ENCODE measurements at places on chromosomes 12 and 14.

DNA sequence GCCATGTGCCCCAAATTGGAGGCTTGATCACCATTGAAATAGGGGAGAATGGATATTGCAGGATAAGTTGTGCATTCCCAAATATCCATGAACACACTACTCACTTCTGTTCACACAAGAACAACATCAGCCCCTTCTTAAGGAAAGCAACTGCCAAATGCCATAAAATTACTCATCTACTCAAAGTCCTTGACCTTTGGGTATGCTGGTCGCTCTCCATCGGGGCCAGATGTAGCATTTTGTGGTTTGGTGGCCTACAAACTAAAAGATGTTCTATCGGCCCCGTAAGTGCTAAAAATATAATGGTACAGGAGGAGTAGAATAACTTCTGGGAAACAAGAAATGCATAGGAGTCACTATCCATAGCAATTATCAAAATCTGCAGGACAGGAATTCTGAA is 362.6 kb downstream of the AEBP2 start:
- no peak for DNase-seq

DNA sequence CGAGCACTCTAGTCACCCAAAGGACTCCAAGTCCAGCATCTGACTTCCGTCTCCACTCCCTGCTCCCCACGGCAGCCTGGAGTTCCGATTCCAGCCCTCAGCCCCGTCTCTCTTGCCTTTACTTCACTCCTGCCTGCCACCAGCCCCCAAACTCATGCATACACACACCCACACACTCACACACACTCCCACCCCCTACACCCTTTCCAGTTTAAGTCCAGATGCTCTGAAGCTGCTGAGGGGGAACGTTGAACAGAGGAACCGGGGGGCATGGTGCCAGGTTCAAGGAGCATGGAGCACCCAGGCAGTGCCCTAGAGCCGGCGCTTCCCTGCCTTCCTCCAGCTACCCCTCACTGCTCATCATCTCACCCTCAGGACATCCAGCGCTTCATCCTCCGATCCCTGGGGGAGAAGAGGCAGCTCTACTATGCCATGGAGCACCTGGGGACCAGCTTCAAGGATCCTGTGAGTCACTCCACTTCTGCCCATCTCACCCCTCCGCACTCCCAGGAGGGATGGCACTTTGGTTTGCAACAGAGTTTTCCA is 3.3 kb downstream of the P3H3 start:
- DNase-seq = no peak

DNA sequence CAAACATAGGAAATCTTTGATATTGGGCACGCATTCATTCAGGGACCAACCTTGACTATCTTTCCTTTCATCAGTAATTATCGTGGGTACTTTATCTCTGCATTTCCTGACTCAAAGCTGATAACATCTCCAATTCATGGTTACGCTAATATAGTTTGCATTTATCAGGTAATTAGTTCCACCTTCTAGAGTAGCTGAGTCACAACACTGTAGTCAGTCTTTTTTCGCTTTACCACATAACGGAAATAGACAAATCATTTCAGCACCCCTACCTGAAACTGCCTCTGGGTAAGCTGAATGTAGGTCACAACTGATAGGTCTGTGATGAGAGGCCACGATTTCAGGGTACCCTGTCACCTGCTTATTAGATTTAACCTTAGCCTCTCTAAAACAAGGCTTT is 36.7 kb upstream of the IL22 start:
- no peak for DNase-seq

- DNase-seq = no peak
Measured at GRCh38 chr14:33588771-33589170, 362.1 kb downstream of the EGLN3 start.

- no peak for DNase-seq
Measured at GRCh38 chr14:41476526-41476925, 130.2 kb upstream of the LRFN5 start.

DNA sequence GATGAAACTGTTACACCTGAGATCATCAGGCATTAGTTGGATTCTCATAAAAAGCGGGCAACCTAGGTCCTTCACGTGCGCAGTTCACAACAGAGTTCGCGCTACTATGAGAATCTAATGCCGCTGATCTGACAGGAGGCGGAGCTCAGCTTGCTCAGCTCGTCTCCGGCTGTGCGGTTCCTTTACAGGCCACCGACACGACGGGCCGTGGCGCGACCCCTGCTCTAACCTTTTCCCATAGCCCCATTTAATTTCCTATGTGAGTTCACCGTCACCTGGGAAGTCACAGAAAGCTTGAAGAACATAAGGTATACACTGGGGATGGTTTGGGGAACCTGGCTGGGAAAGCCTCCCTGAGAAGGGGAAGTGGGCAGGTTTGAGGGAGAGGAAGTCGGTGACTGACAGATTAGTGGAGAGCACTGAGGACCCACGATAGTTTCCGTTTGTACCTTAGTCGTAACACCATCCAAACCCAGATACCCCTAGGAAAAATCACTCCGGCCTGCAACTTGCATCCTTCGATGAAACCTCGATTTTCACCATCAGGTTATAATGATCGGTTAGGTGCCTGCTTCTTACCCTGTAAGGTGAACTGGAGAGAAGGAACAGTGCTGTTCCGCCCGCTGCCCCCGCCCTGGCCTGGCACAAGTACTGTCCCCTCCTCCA is 2.8 kb upstream of the AAAS start:
- no peak for DNase-seq

- DNase-seq = no peak
Measured at GRCh38 chr12:125533434-125534029, 468.3 kb downstream of the AACS start.

DNA sequence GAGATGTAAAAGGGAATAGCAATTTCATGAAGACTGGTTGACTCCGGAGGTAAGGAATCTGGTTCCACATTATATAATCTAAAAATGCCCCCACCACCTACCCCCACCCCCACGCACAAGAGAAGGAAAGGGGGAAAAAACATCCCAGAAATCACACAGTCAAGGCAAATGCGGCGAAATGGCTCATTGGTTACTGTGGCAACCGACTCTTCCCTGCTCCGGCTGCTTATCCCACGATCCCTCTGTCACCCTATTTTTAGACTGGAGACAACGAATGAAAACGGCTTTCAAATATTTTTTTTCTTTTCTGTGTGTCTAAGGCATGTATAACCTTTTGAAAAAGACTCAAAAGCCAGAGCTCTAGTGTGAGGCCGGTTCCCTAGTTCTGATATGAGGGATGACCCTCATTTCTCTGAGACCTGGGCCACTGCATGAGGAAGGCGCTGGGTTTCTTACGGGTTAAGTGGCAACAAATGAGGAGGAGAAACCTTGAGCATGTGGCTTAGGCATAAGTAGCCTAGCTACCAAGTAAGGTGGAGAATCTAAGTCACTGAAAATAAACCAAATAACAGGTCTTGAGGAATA is 148.3 kb upstream of the GRIN2B start:
- DNase-seq = no peak

- DNase-seq = no peak
Measured at GRCh38 chr12:47841910-47842309, 22.2 kb upstream of the HDAC7 start.

- DNase-seq = no peak
Measured at GRCh38 chr12:93670104-93670503, 7.1 kb upstream of the CRADD start.

DNA sequence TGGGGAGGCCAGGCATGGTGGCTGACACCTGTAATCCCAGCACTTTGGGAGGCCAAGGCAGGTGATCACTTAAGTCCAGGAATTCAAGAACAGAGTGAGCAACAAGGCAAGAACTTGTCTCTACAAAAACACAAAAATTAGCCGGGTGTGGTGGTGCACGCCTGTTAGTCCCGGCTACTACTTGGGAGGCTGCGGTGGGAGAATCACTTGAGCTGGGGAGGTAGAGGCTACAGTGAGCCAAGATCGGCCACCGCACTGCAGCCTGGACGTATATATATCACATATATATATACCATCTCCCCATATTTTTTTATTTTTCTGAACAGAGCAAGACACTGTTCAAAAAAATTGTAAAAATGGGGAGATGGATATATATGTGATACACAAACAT is 19.5 kb downstream of the CKAP4 start:
- no peak for DNase-seq

GRCh38 chr14:73953731-73954130 is 3.6 kb downstream of the COQ6 start:
- DNase-seq = no peak

GRCh38 chr14:56715938-56716337 is 94.3 kb downstream of the OTX2 start:
- DNase-seq = no peak

DNA sequence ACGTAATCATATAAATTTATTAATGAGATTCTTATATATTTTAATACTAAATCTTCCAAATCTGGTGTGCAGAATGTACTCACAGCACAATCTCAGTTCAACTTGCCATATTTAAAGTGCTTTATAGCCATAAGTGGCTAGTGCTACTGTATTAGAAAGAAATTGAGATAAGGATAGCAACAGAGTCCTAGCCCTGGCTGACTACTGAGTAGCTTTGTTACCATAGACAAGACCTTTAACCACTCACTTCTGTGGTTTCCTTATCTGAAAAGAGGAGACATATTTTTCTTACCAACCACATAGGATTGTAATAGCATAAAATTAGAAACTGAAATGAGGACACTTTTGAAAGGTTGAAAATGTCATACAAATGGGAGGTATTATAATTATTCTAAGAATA is 2.0 kb upstream of the CHURC1 start:
- DNase-seq = no peak

- no peak for DNase-seq
Measured at GRCh38 chr12:104863296-104863948, 94.7 kb downstream of the SLC41A2 start.

GRCh38 chr14:22653012-22653621 is 9.0 kb upstream of the OR6J1 start:
- peak; percentile 65 for DNase-seq

DNA sequence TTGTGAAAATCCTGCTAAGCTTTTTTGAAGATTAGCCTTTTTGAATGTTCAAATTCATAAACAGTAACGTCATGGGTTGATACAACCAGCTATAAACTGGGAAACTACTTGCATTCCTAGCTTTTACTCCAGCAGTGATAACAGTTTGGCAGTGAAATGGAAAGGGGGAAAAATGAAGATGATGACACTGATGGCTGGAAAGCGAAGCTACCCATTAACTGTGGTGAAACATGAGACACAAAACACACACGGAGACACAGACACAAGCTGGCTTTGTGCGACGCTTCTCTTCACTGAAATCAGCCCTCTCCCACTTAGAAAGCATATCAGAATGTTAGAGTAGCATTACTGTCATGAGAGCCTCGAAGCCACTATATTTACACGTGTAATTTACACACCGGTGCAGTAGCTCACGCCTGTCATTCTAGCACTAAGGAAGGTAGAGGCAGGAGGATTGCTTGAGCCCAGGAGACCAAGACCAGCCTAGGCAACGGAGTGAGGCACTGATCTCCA is 15.7 kb downstream of the VPS37B start:
- peak; percentile 30 for DNase-seq

- DNase-seq = no peak
Measured at GRCh38 chr12:93802698-93803423, 125.7 kb downstream of the CRADD start.

DNA sequence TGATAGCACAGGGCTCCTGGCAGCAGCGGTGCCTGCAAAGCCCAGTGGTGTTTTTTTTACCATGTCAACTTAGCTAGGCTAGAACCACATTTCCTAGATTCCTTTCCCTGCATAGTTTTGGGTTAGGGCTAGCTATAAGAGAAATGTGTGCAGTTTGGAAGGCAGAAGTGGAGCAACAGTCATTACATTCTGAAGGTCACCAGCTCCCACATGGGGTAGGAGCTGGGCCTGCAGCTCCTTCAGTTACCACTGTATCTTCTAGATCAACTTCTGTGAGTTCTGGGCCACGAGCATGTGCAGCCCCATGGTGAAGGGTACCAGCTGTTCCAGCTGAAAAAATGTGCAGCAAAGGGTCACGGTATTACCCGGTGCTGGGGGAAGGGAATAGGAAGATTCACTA is 2.3 kb upstream of the SLC25A3 start:
- DNase-seq = no peak
